ENCODE measurements at places on chromosomes 7 and 10.

DNA sequence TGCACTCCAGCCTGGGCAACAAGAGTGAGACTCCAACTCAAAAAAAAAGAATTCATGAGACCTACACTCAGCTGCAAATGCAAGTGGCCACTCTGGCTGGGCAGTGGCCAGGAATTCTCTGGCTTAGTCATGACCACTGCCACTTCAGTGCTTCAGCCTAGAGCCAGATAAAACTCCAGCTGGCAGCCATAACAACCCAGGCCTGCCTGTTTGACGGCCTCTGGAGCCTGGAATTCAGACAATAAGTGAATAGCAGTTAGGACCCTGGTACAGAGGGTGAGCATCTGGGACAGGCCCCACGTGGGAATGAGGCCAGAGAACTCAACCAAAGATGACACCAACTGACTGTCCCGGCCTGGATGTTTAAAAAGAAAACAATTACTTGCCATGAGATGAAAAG is 18.9 kb downstream of the RCC1L start:
- no peak for DNase-seq

DNA sequence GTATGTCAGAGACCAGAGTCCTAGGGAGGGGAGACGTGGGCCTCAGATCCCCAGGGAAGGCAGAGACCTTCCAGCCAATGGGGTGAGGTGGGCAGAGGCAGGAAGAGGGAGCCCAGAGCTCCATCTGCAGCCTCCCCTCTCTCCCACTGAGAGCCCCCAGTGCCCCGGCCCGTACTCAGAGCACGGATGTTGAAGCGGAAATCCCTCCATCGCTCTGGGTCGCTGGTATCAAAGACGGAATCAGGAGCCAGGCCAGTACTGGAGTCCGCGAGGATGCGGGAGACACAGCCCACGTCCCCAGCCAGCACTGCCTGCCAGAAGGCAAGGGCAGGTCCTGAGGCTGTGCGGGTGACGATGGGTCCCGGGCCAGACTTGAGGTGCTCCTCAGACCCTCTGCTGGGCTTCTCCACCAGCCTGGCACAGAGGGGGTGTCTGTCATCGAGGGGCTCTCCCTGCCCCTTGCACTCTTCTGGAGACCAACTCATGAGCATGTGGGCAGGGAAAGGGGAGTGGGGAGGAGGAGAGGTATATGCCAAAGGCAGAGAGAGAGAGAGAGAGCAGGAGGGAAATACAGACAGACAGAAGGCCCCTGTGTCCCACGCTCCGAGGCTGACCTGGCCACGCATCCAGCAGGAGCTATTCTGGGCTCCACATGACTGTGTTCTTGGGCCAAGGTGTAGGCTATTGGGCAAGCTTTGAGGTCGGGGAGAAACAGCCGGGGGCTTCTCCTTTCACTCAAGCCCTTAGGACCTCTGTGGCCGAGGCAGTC is at the start of gene ASB10:
Gene ASB10, minus strand, starts transcription at position 611 of the 769 bp plus-strand sequence. Its CDS starts 120 bp downstream, at position 491.
- no peak for DNase-seq

DNA sequence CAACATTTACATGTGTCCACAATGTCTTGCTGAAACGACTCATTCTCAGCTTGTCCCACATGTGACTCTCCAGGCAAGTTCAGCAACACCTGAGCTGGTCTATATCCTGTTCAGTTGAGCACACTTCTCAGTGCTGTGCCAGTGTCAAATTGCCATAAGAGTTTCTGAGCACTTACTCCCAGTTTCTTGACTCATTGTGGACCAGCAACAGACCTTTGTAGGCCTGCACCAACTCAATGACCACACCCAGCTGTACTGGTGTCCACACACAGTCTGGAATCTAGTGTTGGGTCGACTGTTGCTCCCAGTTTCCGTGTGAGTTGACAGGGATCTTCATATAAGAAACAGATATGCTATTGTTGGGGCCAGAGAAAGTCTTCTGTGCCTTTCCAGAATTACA is 88.0 kb downstream of the PTPN20 start:
- no peak for DNase-seq

GRCh38 chr10:118793545-118793944 is 38.8 kb upstream of the CACUL1 start:
- no peak for DNase-seq

GRCh38 chr10:79424221-79425073 is 21.0 kb downstream of the ZCCHC24 start:
- DNase-seq = no peak

DNA sequence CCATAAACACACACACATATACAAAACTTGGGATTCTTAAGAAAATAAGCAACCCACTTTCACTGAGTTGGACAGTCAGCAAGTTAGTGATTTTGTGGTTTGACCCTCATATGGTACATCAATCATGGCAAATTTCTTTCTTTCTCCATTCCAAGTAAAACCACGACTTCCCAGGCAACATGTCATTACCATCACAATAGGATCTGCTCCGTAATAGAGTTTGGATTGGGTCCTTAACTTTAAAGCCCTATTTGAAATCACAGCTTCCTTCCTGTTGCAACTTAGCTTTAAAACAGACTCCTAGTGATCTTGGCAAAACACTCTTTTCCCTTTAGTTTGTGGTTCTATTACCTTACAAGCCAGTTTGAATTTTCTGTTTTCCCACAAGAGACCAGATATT is 483.6 kb downstream of the INHBA start:
- DNase-seq = no peak

- DNase-seq = no peak
These were observed 119.9 kb upstream of the COL1A2 start for GRCh38 chr7:94274828-94275227.

GRCh38 chr10:76150139-76150875 is 718.9 kb downstream of the LRMDA start:
- DNase-seq = no peak

- no peak for DNase-seq
These were observed 13.9 kb downstream of the OSBPL3 start for GRCh38 chr7:24965831-24966708.

DNA sequence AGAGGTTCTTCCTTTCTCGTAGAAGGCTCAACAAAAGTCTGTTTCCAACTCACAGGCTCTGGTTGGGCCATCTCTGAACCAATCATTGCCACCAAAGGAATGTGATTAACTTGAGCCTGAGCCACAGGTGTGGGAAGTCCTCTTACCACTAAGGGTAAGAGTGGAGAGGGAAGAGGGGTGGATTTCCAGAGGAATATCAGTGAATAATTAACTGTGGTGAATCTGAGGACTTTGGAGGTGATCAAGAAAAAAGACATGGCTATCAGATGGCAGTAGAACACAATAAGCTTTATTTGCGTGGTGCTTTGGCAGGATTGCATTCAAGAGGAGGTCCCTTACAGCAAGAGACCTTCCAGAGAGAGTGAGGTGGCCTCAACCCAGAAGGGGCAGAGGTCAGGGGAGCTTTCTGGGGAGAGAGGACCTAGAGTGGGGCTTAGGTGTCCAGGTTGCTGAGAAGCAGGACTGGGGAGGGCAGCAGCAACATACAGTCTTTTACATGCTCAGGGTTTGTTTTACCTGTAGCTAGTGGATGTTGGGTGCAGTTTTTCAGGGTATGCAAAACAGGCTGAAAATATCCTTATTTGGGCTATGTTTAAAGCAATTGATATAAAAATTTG is 61.4 kb downstream of the BBS9 start:
- DNase-seq = no peak

GRCh38 chr7:129952086-129952652 is 591 bp downstream of the UBE2H start:
- no peak for DNase-seq

- no peak for DNase-seq
These were observed 50.8 kb downstream of the GSDME start for GRCh38 chr7:24706211-24707170.

- DNase-seq = no peak
These were observed 299.4 kb downstream of the SNX13 start for GRCh38 chr7:17640730-17641377.

DNA sequence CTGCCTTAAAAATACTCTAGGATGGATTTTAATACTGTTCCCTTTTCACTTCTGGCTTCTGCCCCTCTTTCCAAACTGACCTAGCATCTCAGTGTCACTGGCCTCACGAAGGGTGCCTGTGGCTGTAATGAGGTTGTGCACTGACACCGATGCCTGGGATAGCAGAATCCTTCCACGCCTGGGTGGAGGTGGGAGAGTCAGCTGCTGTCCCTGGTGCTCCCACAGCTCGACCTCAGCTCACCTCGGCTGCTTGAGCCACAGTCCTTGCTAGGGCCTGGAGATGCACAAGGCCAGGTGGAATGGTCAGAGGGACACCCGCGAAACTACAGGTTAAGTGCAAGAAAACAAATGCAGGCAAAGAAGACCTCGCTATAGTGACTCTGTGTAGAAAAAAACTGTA is 123.4 kb upstream of the ACBD5 start:
- no peak for DNase-seq

DNA sequence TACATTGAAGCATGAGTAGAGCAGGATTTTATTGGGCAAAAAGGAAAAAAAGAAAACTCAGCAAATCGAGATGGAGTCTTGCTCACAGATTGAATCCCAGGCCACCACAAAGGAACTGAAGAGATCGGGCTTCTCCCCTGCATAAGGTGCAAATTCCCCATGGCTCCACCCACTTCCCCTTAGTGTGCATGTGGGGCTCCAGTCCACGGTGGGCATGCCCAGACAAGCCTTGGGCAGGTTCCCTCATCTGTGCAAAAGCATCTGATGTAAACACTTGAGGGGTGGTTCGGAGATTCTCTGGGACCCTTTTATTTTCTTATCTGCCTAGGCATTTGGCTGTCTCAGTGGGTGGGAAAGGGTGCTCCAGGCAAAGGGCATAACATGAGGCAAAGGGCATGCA is 150.7 kb downstream of the CFTR start:
- no peak for DNase-seq

GRCh38 chr7:53397911-53398310 is 362.5 kb downstream of the POM121L12 start:
- DNase-seq = no peak

GRCh38 chr7:137772748-137773147 is 74.0 kb downstream of the DGKI start:
- no peak for DNase-seq

GRCh38 chr7:85887133-85887532 is 700.3 kb upstream of the SEMA3D start:
- DNase-seq = no peak

DNA sequence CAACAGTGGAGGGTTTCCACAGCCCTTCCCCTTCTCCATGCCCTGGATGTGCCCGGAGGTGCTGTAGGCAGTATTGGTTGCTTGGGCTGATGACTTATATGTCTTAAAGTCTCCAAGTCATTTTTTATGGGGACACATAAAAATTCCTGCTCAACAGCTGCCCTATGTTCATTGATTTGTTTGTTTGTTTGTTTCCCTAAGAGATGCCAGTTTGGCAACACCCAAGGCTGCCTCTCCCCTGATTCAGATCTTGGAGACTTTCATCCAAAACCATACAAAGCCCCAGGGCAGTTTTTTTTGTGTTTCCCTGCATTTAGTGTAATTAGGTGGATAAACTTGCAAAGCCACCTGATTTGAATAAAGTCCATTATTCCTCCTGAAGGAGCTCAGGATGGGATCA is 115.3 kb downstream of the PLPP4 start:
- no peak for DNase-seq

DNA sequence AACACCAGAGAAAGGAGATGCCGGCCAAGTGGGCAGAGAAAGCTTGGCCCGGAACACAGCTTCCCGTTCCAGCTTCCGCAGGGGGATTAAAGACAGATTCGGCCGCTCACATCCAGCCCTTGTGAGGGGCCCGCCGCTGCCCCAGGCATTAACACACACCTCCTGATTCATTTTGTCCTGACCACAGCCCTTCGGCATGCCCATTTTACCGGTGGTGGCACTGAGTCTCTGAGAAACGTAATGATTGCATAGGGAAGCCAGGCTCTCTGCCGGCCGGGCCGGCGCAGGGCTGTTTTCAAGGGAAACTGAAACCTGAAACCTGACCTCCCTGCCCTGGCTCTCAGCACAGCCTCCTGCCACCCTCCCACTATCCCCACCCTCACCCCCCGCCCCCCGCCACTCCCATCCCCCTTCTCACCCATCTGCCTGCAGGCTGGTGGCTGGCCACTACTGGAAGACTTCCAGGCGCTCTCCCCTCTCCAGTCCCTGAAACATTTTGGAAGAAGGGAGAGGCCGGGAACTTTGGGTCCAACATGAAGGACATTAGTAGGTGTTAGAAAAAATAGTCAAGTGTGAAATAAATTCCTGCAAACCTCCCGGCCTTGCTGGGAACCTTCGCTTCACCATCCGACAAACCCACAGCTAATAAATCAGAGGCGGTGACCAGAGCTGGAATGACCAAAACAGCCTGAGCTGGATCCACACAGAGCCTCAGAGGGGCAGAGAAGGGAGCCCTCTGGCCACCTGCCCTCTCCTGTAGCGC is 83.5 kb upstream of the CUX1 start:
- no peak for DNase-seq

DNA sequence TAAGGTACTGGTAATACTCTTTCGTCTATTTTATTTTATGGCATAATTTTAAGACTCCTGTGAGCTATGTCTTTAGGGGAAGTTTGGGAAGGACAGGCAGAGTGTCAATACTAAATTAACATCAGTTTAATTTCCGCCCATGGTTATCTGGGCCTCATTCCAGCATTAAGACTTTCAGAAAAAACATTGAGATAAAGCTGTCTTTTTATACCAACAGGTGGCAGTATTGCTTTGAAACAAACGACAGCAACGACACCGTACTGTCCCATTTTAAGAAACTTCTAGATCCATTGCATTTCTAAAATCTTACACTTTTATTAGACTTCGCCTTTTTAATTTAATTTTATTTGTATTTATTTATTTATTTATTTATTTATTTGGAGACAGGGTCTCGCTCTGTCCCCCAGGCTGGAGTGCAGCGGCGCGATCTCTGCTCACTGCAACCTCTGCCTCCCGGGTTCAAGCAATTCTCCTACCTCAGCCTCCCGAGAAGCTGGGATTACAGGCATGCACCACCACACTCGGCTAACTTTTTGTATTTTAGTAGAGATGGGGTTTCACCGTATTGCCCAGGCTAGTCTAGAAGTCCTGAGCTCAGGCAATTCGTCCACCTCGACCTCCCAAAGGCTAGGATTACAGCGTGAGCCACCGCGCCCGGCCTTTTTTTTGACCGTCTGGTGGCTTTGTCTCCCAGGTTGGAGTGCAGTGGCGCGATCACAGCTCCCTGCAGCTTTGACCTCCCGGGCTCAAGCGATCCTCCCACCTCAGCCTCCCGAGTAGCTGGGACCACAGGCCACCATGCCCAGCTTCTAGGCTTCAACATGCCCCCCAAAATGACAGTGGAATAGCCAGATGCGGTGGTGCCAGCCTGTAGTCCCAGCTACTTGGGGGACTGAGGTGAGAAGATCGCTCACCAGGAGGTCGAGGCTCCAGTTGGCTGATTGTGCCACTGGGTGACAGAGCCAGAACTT is 78.7 kb upstream of the C1GALT1 start:
- DNase-seq = peak; percentile 12

GRCh38 chr7:108634535-108634934 is 64.9 kb downstream of the DNAJB9 start:
- no peak for DNase-seq

- no peak for DNase-seq
These were observed 363.2 kb downstream of the PHTF2 start for GRCh38 chr7:78161781-78162180.

- no peak for DNase-seq
These were observed 10.1 kb downstream of the KIF5B start for GRCh38 chr10:32046151-32046550.

All from CMK (cell line).